HCT116 (cell line): ENCODE measurements at places on chromosomes 4 and X. TPM values are rescaled to one million over a fixed set of nuclear protein-coding genes. Genes with fewer than 3 reads are reported as not detected.
A peak's percentile ranks its signal among the peaks of the same experiment; 100 is the strongest.

The FBXW7 gene
- 23.0 TPM for total RNA-seq

- H3K36me3 ChIP-seq, result no peaks in the 10 kb centered on the region
- no peaks in the 10 kb centered on the region for H3K4me1 ChIP-seq
- H3K27me3 ChIP-seq, result no peaks in the 10 kb centered on the region
Observed at GRCh38 chrX:16524316-16524715, 125.6 kb upstream of the S100G start.

DNA sequence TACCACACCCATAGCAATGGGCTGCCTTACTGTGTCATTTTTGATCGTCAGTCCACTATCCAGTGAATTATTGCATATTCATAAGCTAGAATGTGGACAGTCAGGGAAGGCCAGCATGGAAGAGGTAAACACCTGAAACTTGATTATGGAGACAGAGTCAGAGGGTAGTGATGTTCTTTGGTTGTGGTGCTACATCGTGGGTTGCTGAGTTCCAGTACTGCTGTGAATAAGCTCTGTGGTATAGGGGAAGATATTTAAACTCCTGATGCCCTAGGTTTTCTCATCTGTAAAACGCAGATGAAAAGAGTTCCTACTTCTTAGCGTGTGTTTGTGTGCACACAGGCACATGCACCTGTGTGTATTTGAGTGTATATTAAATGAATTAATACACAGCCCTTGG, 69.9 kb downstream of the CPE start:
- peaks cover 2% of the 10 kb centered on the region; the same call in 1 of the 2 replicates for H3K4me1 ChIP-seq
- no peak overlapping the region for H3K27ac ChIP-seq
- no peak overlapping the region for H3K4me3 ChIP-seq
- H3K36me3 ChIP-seq, result no peaks in the 10 kb centered on the region
- no peak for DNase-seq

DNA sequence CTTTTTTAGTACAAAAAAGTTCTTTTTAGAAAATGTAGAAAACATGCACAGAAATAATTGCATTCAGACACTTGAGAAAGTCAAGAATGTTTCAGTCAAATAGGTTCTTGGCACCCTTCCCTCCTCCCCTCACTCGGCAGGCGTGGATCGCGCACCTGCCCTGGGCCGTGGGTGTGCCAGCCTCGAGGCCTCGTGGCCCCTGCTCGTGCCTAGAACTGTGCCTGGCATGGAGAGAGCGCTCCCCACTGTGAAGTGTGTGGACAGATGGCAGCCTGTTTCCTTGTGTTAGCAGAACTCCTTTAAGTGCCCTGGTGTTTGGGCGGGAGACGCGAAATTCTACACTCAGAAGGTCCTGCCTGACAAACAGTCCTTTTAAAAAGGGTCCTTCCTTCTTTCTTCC, 14.7 kb downstream of the RGS12 start:
- no peaks in the 10 kb centered on the region for H3K4me1 ChIP-seq
- no peaks in the 10 kb centered on the region for H3K27me3 ChIP-seq
- no peak for DNase-seq
- H3K4me3 ChIP-seq, result no peak overlapping the region

DNA sequence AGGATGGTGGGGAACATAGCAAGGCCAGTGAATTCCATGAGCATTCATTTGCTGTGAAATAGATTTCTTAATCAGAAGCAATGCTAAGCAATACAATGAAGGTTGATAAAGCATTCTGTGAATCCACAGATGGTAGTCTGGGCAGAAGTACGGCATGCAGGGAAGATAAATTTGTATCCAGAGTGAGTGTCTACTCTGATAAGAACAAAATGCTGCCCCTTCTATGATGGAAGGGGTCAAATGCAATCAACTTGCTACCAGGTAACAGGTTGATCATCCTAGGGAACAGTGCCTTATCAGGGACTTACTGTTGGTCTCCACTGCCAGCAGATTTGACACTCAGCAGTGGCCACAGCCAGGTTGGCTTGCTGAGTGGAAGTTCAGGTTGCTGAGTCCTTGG, 189.4 kb downstream of the MAB21L2 start:
- no peaks in the 10 kb centered on the region for H3K36me3 ChIP-seq
- no peak for DNase-seq
- no peaks in the 10 kb centered on the region for H3K27me3 ChIP-seq
- H3K27ac ChIP-seq, result no peak overlapping the region
- peaks cover 32% of the 10 kb centered on the region for H3K4me1 ChIP-seq

The PRKG2 gene
- total RNA-seq, result 2.1 TPM

The FGF13 gene
- total RNA-seq, result 0.02 TPM

The VCX3A gene
- not detected for total RNA-seq

DNA sequence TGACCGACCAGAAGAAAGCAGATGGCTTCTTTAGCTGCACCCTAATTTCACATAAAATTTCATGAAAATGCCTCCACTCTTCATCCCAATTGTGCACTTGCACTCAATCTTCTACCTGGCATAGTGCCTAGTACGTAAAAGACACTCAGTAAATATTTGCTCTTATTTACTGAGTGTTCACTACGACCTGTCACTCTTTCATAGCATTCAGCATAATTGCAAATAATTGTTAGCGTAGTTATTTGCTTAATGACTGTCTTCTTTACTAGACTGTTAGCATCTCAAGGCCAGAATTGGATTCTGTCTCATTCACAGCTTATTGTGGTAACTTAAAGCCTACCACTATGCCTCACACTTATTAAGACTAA, 130.2 kb downstream of the ENOX2 start:
- H3K36me3 ChIP-seq, result no peaks in the 10 kb centered on the region
- peaks cover 30% of the 10 kb centered on the region for H3K4me1 ChIP-seq
- no peaks in the 10 kb centered on the region for H3K27me3 ChIP-seq
- H3K4me3 ChIP-seq, result no peak overlapping the region

GRCh38 chr4:76892601-76893000, 5.3 kb downstream of the SOWAHB start:
- H3K36me3 ChIP-seq, result no peaks in the 10 kb centered on the region
- no peaks in the 10 kb centered on the region for H3K27me3 ChIP-seq
- H3K4me1 ChIP-seq, result no peaks in the 10 kb centered on the region
- no peak overlapping the region for H3K27ac ChIP-seq
- H3K4me3 ChIP-seq, result no peak overlapping the region

- H3K4me1 ChIP-seq, result no peaks in the 10 kb centered on the region
- H3K27me3 ChIP-seq, result no peaks in the 10 kb centered on the region
- no peak overlapping the region for H3K4me3 ChIP-seq
Observed at GRCh38 chr4:21452931-21453330, 495.6 kb downstream of the KCNIP4 start.

- peak overlapping the region; percentile 73; the same call in 1 of the 2 replicates for H3K27ac ChIP-seq
- H3K27me3 ChIP-seq, result no peaks in the 10 kb centered on the region
- no peak for DNase-seq
- peak overlapping the region; percentile 38; the same call in 1 of the 2 replicates for H3K4me3 ChIP-seq
- H3K4me1 ChIP-seq, result peaks cover 18% of the 10 kb centered on the region
Observed at GRCh38 chrX:13029887-13030771, 14.3 kb downstream of the FAM9C start.

The RIBC1 gene
- total RNA-seq, result 0.61 TPM

DNA sequence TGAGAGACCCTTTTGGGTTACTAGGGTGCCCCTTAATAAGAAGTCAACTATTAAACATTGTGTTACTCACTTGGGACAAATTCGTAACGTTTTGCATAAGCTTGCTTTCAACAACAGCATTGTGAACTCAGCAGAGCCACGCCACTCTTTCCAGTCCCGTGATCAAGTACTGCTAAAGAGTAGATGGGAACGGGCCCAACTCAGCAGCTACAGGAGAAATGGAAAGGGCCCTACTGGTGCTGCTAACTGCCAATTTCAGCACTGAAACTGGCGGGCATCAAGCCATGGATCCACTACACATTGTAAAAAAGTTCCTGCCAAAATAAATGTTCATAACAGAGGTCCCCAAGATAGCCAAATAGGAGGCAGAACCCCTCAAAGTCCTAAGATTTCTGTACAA, 19.0 kb upstream of the DHX15 start:
- H3K36me3 ChIP-seq, result no peaks in the 10 kb centered on the region
- no peaks in the 10 kb centered on the region for H3K4me1 ChIP-seq
- no peak for DNase-seq
- no peak overlapping the region for H3K27ac ChIP-seq

- no peak for DNase-seq
- peak overlapping the region; percentile 80 for H3K4me3 ChIP-seq
- peak overlapping the region; percentile 58; the same call in 1 of the 2 replicates for H3K27ac ChIP-seq
- no peaks in the 10 kb centered on the region for H3K27me3 ChIP-seq
- peaks cover 19% of the 10 kb centered on the region for H3K4me1 ChIP-seq
Observed at GRCh38 chr4:972651-973424, 531 bp downstream of the DGKQ start.

GRCh38 chr4:3388471-3389232, 53.1 kb upstream of the HGFAC start:
- no peak overlapping the region for H3K27ac ChIP-seq
- H3K4me3 ChIP-seq, result no peak overlapping the region
- DNase-seq, result no peak
- H3K4me1 ChIP-seq, result no peaks in the 10 kb centered on the region
- H3K27me3 ChIP-seq, result no peaks in the 10 kb centered on the region

GRCh38 chr4:53576071-53576617, 15.1 kb downstream of the LNX1 start:
- H3K4me1 ChIP-seq, result no peaks in the 10 kb centered on the region
- H3K27ac ChIP-seq, result no peak overlapping the region
- H3K36me3 ChIP-seq, result no peaks in the 10 kb centered on the region
- H3K4me3 ChIP-seq, result no peak overlapping the region
- H3K27me3 ChIP-seq, result no peaks in the 10 kb centered on the region

DNA sequence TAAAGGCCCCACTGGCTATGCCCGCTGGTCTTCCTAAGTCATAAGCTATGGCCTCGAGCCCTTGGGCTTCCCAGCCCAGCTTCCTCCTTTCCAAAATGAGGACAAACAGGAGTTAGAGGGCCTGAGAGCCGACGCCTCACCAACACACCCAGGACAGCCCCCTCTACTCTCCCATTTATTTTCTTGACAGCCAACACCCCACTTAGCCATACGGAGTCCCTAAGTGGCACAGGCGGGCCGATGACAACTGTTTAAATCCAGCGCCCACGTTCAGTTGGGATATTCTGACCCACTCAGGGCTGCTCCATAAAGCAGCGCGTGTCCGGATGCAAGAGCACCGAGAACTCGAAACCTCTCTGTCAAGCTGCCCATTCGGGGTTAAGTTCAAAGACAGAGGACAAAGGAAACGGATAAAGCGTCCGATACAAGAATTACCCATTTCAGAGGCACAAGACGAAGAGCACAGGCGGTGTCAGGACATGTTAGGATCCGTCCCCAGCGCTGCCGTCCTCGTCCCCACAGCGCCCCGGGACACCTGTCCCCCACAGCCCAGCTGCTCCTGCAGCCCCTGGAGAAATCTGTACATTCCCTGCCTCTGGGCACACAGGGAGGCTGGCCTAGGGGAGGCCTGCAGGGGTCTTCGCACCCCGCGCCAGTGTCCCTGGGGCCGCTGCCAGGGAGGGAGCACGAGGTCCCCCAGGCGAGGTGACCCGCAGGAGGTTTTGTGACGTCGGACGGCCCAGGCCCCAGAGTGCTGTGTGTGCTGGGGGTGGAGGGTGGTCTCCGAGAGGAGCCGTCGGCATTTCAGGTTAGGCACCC, 1.2 kb downstream of the PRKX start:
- H3K27me3 ChIP-seq, result no peaks in the 10 kb centered on the region
- H3K4me3 ChIP-seq, result peak overlapping the region; percentile 58
- DNase-seq, result no peak
- peaks cover 4% of the 10 kb centered on the region; the same call in 1 of the 2 replicates for H3K4me1 ChIP-seq
- H3K36me3 ChIP-seq, result no peaks in the 10 kb centered on the region
- peak overlapping the region; percentile 59; the same call in 1 of the 2 replicates for H3K27ac ChIP-seq

- DNase-seq, result no peak
- H3K36me3 ChIP-seq, result no peaks in the 10 kb centered on the region
- peak within 1 kb of the TSS; percentile 30 for H3K27ac ChIP-seq
- no peaks in the 10 kb centered on the region for H3K27me3 ChIP-seq
- peak within 1 kb of the TSS; percentile 63 for H3K4me3 ChIP-seq
- peaks cover 8% of the 10 kb centered on the region; the same call in 1 of the 2 replicates for H3K4me1 ChIP-seq
Observed at GRCh38 chr4:122826553-122827257, at the start of gene FGF2. TSS of gene FGF2 (plus strand) at chr4:122826831. CDS start at chr4:122827175, 344 bp downstream.

DNA sequence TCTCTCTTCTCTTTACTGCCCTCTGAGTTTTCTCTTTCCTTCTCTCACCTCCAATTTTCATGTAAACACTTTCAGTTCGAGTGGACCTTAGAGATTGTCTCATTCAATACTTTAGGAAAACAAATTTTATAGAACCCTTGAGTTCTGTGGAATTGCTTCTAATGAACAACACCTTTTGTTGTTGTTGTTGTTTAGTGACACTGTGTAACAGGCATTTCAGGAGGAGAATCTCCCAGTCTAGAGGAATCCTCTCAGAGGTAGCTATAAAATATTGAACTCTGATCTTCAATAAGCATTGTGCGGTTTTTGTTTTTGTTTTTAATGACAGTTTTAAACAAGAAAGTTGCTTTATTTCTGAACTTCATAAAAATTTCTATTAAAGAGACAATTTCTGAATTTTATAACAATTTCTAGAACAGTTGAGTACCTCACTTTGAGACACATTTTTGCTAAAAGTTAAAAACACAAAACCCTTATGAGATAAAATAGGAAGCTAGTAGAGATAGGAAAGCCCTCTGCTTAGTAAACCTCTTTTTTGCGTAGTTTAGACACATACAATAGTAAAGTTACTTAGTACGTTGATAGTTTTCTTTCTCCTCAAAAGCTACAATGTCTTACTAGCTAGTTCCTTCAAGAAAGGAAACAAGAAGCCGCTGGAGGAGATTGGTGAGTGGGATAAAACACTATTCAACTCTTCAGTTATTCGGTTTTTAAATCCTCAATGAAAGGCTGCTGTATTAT, 38.8 kb downstream of the CLCN3 start:
- H3K4me3 ChIP-seq, result peak overlapping the region; percentile 60
- no peaks in the 10 kb centered on the region for H3K27me3 ChIP-seq
- H3K4me1 ChIP-seq, result peaks cover 43% of the 10 kb centered on the region
- no peak for DNase-seq
- H3K36me3 ChIP-seq, result no peaks in the 10 kb centered on the region
- peak overlapping the region; percentile 79; the same call in 1 of the 2 replicates for H3K27ac ChIP-seq

The RIPPLY1 gene
- 0.27 TPM for total RNA-seq
